ENCODE measurements at places on chromosomes 1 and 21.

DNA sequence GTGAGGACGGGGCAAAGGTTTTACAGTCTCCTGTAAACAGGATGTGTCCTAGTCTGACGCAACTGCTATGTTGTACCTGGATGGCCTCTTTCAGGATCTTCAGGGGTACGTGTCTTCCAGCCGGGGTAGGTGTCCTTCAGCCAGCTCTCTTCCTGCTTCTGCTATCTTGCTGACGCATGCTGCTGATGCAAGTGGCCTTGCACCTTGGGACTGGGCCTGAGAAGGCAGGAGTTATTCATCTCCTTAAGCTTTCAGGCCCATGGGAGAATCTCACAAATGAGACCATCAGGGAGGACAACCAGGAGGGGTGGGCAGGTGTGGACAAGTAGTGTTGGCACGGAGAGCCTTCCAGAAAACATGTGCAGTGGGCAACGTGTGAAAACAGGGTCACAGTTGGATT is 7.9 kb upstream of the SPRR1B start:
- no peak for DNase-seq

DNA sequence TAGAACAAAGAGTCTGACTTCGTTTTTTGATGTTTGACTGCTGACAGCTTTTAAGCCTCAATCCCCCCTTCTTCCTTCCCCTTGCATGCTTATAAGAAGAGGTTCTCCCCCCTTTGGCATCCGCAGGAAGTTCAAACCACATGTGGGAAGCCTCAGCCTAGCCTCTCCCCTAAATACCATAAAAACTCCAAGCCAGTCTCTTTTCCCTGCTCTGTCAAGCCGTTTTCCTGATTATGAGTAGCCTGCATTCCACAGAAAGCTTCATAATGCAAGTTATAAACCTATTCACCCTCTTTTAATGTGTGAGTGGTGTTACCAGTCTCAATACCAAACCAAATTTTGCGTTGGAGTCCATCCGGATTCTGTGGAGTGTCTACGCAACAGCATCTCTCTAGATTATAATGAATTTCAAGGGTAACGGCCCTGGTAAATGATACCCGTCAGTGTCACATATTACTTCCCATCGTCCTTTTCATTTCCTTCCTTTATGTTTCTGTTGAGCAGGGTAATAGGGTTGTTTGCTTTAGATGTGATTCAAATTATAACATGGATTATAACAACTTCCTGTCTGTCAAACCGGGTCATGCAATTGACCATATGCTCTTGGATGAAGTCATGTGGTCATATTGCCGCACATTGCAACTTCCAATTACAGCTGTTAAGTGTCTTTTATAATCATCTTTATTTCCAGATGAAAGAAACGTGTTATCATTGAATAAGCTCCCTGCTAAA is 717.5 kb downstream of the RWDD3 start:
- no peak for DNase-seq

DNA sequence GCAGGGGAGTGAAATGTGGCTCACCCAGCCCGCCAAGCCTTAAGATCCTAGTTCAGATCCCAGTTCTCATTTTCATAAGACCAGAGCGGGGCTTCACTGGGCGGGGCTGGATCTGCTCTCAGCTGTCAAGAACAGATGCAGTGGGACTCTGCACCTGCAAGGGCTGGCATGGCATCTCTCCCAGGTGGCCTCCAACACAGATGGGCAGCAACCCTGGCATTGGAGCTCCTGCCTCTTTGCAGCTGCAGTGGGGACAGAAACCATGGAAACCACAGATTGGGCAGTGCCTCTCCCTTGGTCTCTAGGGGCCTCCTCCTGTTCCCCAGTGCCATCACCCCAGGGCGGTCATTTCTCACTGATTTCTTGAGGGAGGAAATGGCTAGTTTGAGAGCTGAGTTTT is 267.7 kb downstream of the PRDM2 start:
- DNase-seq: no peak

DNA sequence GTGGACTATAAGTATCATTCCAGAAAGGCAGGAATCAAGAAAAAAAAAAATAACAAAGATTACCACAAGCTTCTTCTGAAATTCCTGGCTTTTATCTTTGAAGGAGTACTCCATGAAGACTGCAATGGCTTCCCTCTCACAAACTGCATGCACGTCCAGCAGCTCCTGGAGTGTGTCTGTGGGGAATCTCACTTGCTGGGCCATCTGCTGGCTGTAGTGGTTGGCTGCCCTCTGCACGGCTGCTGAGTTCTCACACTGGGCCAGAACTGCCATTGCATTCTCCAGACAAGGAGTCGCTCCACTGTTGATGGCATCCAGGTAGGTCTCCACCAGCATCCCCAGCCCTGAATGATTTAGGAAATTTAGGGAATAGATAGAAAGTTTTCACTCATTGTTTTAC is 23.3 kb upstream of the GBP2 start:
- DNase-seq: peak; percentile 29

- DNase-seq: no peak
Measured at GRCh38 chr1:211490821-211491415, 1.0 kb downstream of the RD3 start.

- peak; percentile 52 for DNase-seq
Measured at GRCh38 chr1:8169364-8170058, 143.4 kb upstream of the ERRFI1 start.

- no peak for DNase-seq
Measured at GRCh38 chr1:166490437-166490991, 323.7 kb upstream of the FAM78B start.

DNA sequence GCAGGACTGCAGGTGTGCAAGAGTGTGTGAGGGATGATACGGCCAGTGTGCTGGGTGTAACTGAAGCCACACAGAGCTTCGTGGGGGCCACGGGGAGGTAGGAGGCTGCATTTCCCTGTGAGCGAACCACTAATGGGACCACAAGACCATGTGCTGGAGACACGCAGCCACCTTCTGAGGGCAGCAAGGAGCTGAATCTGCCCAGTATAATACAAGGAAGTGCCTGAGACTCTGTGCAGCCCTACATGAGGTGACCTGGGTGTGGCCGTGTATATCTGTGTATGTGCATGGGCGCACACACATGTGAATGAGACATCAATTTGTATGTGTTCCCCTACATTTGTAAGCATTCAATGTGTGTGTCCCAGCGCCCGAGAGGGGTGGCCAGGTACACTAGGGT is 50.8 kb downstream of the CHD5 start:
- DNase-seq: no peak

DNA sequence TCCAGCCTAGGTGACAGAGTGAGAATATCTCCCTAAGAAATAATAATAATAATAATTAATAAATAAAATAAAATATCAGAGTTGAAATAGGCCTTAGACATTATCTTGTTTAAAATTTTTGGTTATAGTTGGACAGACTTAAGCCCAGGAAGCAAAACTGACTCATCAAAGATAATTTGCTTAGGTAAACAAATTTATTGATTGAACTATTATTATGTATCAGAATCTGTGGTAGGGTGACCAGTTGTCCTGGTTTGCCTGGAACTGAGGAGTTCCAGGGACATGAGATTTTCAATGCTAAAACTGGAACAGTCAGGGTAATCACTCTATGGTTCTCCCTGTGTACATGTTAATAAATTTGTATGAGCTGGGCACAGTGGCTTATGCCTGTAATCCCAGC is 47.8 kb upstream of the RNF11 start:
- DNase-seq: no peak

GRCh38 chr1:54709547-54710292 is 5.9 kb upstream of the TTC4 start:
- DNase-seq: no peak

DNA sequence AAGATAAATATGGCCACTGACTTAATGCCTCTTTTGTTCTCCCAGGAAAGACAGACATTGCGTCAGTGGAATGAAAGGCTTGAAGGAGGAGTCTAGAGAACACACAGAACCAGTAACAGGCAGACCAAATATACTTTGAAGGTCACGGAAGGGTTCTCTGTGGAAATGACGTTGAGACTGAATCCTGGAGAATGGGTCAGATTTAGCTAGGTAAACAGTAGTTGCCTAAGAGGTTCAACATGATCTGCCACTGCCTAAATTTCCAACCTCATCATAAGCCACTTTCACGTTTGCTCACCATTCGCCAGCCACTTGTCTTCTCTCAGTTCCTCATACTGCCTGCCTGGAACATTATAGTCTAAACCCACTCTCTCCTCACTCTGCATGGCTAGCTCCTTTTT is 20.5 kb downstream of the PLA2G4A start:
- DNase-seq: no peak

DNA sequence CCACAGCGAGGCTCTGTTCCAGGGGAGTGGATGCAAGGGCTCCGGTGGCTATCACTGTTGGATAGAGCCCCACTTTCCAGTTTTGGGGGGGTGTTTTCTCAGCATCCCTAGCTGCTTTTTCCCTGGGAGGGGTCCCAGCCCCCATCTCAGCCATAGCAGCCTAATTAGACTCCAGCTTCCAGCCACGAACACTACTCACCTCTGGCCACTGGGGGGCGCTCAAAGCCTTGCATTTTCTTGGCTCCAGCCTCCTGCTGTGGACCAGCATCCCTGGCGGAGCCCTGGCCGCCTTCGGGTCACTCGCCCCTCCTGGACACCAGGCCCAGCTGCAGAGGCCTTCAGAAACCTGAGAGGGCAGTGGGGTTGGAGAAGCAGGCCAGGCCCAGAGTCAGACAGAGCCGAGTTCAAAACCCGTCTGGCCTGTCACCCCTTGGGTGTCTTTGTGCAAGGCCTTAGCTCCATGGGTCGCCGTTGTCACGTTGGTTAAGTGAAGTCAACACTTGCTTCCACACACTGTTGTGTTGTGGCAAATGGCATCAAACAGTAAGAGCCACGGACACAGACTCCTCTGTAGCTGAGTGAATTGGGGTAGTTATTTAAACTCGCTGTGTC is 93.5 kb upstream of the ACTL8 start:
- DNase-seq: peak; percentile 53

DNA sequence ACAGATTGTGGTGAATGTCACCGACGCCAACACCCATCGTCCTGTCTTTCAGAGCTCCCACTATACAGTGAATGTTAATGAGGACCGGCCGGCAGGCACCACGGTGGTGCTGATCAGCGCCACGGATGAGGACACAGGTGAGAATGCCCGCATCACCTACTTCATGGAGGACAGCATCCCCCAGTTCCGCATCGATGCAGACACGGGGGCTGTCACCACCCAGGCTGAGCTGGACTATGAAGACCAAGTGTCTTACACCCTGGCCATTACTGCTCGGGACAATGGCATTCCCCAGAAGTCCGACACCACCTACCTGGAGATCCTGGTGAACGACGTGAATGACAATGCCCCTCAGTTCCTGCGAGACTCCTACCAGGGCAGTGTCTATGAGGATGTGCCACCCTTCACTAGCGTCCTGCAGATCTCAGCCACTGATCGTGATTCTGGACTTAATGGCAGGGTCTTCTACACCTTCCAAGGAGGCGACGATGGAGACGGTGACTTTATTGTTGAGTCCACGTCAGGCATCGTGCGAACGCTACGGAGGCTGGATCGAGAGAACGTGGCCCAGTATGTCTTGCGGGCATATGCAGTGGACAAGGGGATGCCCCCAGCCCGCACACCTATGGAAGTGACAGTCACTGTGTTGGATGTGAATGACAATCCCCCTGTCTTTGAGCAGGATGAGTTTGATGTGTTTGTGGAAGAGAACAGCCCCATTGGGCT is 3.0 kb downstream of the CELSR2 start:
- no peak for DNase-seq

DNA sequence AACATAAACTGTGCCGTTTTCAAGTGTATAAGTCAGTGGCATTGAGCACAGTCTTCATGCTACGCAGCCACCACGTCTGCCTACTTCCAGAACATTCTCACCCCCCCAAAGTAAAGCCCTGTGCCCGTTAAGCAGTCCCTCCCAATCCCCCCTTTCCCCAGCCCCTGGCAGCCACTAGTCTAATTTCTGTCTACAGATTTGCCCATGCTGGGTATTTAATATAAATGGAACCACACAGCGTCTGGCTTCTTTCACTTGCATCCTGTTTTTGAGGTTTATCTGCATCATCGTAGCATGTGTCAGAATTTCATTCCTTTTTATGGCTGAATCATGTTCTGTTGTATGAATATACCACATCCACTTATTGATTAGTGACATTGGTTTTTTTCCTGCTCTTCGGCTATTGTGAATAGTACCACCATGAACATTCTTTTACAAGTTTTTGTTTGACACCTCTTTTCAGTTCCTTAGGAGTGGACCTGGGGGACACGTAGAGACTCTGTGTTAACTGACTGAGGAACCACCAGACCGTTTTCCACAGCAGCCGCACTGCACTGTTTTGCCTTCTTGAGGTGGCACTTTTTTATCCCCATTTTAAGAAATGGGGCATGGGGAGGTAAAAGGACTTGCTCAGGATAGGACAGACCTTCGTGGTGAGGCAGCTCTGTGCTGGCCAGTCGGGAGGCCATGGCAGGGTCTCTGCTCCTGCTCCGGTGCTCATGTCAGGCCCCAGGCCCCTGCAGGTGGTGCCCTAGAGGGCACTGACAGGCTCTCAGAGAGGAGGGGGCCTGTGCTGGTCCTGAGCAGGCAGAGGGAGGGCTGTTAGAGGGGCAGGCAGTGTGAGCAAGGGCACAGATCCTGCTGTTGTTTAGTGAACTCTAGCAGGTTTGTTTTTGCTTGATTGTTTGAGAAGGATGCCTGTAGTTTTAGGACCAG is 123.8 kb downstream of the PCBP3 start:
- no peak for DNase-seq

DNA sequence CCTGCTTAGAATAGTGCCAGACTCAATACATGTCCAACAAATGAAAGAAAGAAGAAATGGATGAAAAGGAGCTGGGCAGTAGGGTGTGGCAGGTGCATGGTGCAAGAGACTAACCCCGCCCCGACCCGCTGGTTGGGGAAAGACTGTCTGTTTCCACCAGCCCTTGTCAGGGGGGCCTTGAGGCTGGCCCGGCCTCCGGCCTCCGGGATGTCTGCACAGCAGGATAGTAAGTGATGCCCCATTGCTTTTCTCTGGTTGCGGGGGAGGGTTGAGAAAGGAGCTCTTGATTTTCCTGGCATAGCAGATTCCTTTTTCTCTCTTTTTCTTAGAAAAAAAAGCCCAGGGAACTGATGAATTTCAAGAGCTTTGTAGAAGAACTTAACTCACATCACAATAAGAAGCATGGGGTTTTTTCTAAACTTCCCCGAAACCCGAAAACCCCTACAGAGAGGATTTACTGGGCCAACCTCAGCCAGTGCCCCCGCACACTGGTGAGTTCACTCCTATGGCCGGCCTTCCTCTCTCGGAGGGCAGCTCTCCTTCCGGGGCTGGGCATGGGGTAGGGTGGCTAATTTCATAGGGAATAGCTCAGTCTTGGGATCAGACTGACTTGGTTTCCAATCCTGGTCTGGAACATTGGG is 12.5 kb upstream of the TTC22 start:
- DNase-seq: no peak

GRCh38 chr1:117616356-117616755 is 10.5 kb downstream of the TENT5C start:
- DNase-seq: no peak

GRCh38 chr1:155016231-155016831 is 13.7 kb downstream of the ZBTB7B start:
- DNase-seq: no peak

- DNase-seq: no peak
Measured at GRCh38 chr1:231818337-231818736, 191.7 kb downstream of the DISC1 start.

- DNase-seq: no peak
Measured at GRCh38 chr1:201480231-201481003, 11.4 kb upstream of the PHLDA3 start.
